CD4-positive, alpha-beta memory T cell (primary cell): ENCODE measurements at places on chromosomes 16 and 17.

- DNase-seq, result no peak
Observed at GRCh38 chr16:48168075-48168474, 12.3 kb upstream of the ABCC12 start.

- DNase-seq, result no peak
Observed at GRCh38 chr17:75159196-75160031, 5.1 kb upstream of the JPT1 start.

DNA sequence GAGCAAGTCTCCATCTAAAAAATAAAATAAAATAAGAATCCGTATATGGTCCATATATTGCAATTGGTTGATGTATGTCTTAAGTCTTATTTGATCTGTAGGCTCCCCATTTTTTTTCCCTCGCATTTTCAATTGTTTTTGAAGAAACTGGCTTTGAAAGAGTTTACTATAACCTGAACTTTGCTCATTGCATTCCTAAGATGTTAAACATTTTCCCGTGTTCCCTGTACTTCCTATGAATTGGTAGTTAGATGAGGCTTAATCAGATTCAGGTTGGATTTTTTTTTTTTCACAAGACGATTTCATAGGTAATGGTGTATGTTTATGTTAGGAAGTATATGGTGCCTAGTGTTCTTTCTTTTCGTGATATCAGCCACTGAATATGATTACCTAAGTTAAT, 3.3 kb downstream of the LRRC36 start:
- no peak for DNase-seq

DNA sequence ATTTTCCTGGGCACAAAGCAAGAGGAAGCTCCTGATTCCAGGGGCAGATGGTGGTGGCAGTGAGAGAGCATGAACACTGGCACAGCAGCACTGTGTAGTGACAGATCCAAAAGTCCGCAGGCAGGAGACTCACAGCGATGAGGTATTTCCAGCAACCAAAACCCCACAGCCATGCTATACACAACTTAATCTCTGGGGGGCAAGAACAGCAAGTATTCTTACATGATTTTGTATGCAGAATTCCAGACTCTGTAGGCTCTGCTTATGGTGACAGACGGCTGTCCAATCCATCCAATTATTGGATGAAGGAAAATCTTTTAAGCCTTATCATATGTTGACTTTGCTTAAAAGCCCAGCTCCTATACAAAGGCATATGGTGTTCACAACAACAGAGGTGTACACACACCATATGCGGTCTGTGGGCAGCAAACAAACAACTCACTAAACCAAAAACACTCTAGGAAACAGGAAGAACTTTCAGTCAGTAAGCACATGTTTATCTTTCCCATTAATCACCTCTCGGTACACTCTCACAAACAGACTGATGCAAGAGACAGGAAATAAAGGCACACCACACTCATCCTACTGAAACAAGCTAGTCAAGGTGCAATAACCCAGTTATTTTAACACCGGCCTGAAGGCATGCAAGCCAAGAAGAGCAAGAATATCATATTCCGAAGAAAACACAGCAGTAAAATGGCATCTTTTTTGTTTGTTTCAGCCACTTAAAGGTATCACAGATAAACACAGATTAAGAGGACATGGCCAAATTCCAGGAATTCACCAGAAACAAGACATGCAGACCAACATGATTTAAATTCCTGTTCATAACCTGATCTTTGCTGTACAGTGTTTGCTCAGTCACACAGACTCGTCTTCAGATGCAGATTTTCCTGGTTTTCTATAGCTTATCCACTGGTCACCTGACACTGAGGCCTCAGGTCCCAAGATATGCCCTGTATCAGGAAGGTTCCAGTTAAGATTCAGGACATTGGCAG, 47.8 kb downstream of the ERN1 start:
- peak; percentile 63 for DNase-seq

DNA sequence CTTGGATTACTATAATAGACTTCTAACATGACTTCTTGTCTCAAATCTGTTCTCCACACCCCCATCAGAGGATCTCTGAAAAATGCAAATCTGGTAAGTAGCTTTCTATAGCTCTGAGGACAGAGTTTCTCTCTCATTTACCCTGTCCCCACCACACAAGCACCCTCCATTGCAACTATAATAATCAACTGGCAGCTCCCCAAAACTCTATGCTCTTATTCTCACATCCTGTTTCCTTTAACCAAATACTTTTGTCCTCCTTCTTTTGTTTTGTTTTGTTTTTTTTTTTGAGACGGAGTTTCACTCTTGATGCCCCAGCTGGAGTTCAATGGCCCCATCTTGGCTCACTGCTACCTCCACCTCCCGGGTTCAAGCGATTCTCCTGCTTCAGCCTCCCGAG, 73.4 kb downstream of the HELZ start:
- DNase-seq, result no peak

- DNase-seq, result no peak
Observed at GRCh38 chr17:72869630-72870029, 222.9 kb downstream of the SLC39A11 start.

DNA sequence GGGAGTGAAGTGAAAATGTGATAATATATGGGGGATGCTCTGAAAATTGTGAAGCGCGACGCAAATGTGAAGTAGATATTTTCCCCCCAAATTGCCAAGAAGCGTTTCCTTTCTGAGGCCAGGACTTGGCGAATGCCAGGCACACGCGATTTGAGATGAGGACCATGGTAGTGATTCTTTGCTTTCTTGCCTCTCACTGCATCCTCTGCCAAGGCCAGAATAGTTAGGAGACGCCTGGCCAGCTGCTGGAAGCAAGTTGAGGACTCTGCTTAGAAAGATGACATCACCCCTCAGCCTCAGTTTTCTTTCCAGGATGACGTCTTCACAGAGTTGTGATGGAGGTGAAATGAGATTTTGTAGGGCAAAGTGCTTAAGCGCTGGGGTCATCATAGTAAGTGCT, 25.9 kb downstream of the PIPOX start:
- no peak for DNase-seq

DNA sequence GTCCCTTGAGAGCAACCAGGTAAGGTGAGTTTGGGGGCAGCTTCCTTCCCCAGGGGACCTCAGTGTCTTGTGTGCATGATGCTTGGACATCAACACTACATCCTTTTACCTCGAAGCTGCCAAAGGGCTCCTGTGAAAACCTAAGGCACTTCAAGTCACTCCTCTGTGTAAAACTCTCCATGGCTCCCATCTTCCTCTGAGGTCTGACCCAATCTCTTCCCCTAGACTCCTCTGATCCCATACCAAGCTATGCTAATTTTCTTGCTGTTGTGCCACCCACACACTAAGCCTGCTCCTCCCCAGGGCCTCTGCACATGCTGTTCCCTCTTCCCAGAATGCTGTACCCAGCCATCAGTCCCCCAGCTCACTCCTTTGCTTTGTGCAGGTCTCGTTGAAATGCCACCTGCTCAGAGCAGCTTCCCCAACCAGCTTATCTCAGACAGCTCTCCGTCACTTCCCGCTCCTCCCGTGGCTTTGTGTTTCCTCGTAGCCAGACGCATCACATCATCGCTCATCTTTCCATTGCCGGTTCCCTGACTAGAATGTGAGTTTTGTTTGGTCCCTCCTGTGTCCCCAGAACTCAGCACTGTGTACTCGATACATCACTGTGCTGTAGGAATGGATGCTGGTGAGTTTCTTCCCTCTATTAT, 78.4 kb downstream of the CNGB1 start:
- DNase-seq, result no peak

DNA sequence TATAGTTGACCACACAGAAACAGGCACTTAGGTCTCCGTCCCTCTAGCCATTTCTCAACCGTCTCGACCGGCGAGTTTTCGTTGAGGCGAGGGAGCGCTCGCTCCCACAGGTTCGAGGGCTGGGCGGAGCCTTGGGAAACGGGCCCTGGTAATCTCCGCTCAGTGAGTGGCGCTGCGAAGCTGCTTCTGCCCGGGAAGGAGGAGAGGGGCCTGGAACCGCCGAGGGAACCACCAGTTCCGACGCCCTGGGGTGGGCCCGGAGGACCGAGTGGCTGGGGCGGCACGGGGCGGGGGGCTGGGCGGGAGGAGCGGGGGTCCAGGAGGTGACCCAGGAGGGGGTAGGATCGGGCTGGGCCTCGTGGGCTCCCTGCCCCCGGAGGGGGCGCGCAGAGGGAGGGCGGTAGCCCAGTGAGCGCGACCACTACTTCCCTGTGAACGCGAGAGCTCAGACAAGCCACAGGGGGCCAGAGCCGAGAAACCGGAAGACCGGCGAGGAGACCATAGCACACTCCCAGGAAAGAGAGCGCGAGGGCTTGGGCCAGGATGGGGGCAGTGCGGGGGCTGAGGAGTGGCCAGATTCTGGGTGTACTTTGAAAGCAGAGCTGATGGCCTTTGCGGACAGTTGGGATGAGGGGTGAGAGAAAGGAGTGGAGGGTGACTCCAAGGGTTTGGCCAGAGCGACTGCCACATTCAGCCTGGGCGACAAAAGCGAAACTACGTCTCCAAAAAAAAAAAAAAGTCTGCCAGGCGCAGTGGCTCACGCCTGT, 29.9 kb upstream of the ARL4D start:
- peak; percentile 62 for DNase-seq

DNA sequence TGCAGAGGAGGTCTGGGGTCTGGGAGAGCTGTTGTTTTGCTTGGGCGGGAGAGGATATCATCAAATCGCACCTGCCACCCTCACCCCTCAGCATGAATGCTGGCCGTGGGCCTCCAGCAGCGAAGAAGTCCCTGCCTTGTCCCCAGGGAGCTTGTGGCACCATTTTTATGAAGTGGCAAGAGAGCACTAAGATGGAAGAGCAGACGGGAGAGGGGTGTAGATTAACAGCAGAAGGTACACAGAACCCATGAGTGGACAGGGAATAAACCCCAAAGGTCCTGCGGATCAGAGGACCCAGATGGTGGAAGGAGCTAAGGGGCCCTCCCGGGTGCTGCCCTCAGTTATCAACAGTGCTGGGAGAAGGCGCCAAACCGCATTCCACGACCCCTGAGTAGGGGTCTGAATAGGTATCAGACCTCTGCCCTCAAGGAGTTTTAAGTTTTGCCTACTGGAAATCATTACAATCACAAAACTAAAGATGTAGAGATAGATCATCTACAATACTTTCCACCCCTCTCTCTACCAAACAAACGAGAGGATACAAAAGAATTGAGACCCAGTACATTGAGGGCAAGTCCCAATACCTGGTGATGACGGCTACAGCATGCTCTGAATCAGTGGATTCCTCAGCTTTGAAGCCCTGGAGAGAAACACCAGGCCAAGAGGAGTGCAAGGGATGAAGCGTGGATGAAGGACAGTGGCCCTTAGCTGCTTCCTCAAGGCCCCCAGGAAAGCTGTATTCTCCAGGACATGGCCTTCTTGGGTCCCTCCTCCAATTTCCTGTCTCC, 60.2 kb downstream of the CCDC182 start:
- no peak for DNase-seq
